ENCODE measurements at places on chromosomes 7 and 10.

DNA sequence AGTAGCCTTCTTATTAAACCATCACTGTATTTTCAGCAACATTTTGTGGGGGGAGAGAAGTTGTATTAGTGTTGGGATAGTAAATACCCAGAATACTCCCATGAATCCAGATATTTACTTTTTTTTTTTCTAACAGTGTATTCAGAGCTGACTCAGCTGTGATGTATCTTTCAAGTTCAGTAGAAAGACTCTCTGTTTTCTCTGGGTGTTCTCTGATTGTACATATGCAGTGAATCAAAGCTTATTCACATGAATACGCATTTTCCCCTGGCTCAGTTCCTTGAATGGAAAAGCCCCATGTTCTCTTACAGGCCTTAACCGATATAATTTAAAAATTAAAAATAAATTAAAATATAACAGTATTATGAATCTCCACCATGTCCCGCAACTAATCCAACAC is 1.3 kb downstream of the TFPI2 start:
- no peak for DNase-seq

DNA sequence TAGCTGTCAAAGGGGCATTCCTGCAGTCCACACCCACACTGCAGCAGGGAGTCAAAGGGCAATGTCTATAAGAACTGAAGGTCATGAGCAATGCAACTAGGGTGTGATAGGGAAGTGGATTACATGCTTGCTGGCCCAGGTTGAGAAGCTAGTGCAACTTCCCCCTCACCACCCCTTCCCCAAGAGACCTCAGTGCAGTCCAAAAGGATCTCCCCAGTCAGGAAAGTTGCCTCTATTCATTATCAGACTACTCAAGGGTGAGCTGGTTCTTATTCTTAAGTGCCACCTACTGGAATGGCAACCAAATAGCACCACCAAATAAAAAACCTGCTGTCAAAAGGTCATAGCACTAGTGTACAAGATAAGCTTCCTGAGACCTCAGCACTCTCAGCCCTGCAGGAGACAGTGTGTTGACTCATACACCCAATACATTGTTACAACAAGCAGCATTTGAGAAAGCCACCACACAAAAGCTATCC is 28.2 kb downstream of the MTERF1 start:
- no peak for DNase-seq

GRCh38 chr10:69409968-69410367 is 6.8 kb downstream of the TACR2 start:
- DNase-seq = no peak

GRCh38 chr7:158655931-158656441 is 48.6 kb downstream of the NCAPG2 start:
- DNase-seq = no peak

GRCh38 chr10:131387018-131387529 is 75.6 kb upstream of the TCERG1L start:
- no peak for DNase-seq

DNA sequence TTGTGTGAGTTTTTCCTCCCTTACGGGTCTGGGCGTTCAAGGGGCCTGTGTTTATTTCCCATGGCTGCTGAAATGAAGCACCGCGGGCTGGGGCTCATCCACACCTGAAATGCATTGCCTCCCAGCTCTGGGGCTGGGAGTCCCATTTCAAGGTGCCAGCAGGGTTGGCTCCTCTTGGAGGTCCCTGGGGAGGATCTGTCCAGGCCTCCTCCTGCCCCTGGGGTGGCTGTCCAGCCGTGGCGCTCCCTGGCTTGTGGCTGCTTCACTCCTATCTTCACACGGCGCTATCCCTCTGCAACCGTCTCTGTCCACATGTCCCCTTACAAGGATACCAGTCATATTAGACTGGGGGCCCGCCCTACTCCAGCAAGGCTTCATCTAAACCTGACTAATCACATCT is 41.1 kb upstream of the CNPY1 start:
- no peak for DNase-seq

- no peak for DNase-seq
These were observed 557.4 kb downstream of the CALN1 start for GRCh38 chr7:71854546-71855397.

GRCh38 chr7:101549734-101550133 is 79.4 kb downstream of the MYL10 start:
- DNase-seq = no peak

DNA sequence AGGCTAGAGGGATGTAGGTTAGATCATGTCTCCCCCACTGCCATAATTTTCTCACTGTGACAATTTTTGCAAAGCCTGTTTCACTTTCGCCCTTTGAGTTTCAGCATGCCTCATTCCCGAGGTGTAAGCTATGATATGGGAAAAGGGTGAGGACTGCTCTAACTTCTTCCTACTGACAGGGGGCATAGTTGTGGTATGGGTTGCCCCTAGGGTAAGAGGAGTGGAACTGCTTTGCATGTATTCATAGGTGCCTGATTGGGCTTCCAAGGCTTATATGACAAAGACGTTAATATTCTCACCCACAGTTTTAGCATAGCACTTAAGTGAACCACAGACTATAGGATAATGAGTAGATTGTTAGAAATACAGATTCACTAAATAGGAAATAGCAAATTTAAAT is 148.7 kb downstream of the BBS9 start:
- DNase-seq = no peak

DNA sequence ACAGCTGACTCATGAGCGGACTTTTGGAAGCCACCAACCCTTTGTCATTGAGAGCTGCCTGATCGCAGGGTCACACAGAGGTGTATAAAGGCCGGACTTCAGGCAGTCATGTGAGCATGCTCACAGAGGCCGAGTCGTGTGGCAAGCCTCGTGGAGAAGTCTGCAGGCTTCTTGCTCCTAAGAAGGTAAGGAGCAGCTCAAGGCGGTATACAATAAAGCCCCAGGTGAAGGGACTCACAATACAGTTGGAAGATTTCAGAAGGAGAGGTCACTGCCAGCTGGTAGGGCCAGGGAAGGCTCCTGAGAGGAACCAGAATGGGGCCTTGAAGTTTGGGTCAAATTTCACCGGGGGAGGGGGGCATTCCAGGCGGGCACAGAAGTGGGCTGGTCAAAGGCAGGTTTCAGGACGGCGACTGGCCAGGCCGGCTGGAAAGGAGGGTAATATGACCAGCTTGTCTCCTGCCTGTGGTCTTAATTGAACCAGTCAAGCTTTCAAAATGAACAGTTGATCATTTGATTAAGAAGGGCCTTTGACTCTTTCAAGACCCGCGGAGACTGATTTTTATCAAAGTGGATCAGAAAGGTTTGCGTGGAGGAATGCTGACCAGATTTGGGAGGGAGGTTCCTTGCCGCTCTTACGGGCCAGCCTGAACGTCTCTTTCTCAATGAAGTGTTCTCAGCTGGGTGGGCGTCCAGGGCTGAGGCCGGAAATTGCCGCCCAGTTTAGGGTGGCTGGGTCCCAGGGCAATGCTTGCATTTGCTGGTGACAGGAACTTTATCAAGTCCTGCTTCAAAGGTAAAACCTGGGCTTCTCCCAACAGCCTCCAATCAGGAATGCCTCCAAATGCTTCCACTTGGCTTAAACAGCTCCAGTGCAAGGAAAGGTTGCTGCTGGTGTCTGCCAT is 178.6 kb downstream of the EMX2 start:
- DNase-seq = no peak

DNA sequence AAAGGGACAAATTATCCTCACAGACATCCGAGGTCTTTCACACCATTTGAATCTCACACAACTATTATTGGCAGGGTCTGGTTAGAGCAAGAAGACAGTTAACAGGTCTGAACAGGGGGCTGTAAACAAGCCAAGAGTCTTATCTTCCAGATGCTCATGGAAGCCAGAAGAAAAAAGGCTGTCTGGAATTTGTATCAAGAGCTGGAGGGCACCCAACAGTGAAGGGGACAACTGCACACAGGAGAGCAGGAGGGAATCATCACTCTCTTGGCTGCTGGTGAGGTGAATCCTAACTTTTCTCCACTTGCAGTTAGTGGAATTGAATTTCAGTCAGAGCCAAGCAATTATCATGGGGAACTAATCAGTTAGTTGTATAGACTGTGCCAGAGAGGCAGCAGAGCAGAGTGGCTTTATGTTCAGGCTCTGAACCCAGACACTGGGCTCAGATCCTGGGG is 880.2 kb upstream of the AUTS2 start:
- DNase-seq = no peak

DNA sequence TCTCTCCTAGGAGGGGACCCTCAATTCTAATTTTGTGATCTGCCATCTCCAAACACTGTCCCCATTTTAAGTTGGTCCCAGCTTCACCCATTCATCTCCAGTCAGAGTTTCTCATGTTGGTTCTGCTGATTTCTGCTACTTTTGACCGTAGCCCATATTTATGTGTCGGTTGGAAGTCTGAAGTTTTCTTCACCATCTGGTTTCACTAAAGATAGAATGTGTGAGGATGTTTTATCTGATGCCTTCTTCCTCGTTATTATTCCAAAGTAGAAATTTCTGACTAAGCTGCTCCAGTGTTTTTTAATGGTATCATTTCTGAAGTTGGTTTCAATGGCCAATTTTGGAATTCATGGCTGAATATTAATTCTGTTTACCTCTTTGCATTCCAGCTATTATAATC is 21.3 kb upstream of the IFIT2 start:
- DNase-seq = no peak

DNA sequence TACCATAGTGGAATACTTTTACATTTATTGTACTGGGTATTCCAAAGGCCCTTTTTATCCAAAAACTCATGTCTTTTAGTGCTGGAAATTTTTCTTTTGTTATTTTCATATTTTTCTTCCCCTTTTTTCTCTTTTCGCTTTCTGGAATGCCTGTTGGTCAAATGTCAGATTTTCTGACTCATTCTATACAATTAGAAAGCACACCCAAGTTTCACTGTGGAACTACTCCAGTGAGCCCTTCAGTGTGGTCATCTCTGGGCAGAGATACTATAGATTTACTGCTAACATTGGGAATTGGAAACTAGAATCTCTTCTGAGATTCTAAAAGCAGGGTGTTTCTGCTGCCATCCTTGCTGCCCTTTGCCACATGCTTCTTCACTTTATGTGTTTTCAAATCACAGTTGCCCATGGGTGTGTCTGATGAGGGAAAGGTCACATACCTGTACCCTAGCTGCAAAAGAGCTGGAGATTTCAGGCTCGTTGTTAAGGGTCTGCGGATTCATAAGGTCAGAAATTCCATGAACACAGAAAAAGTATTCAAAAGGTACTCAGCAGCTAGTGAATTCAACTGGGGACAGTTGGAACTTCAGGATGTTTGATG is 5.6 kb upstream of the WASL start:
- DNase-seq = no peak

All from T-helper 9 cell (primary cell).